ENCODE measurements at places on chromosomes 7 and 10.

GRCh38 chr7:47803846-47804245 lies 144.4 kb downstream of the PKD1L1 start:
- no peak for DNase-seq

- no peak for DNase-seq
These were observed 31.1 kb upstream of the SNX13 start for GRCh38 chr7:17971411-17971810.

GRCh38 chr7:150830937-150831336 lies 21.4 kb upstream of the AOC1 start:
- DNase-seq, result no peak

GRCh38 chr7:92709912-92710311 lies 119.7 kb upstream of the FAM133B start:
- no peak for DNase-seq

- no peak for DNase-seq
These were observed 150.9 kb downstream of the MBL2 start for GRCh38 chr10:52621635-52622079.

GRCh38 chr7:22111661-22112060 lies 166.0 kb upstream of the CDCA7L start:
- DNase-seq, result no peak

DNA sequence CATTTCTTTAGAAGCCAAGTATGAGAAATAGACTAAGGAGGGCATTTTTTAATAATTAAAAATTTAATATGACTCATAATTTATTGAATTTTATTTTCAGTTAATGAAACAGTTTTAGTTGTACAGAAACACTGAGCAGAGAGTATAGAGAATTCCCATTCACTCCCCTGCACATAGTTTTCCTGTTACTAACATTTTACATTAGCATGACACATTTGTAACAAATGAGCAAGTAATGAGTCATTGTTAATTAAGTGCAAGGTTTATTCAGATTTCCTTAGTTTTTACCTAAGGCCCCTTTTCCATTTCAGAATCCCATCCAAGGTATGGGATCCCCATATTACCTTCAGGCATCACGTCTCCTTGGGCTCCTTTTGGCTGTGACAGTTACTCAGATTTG lies 271.5 kb upstream of the FZD8 start:
- DNase-seq, result no peak

- DNase-seq, result no peak
These were observed 535.1 kb downstream of the PTPRN2 start for GRCh38 chr7:158052381-158053060.

DNA sequence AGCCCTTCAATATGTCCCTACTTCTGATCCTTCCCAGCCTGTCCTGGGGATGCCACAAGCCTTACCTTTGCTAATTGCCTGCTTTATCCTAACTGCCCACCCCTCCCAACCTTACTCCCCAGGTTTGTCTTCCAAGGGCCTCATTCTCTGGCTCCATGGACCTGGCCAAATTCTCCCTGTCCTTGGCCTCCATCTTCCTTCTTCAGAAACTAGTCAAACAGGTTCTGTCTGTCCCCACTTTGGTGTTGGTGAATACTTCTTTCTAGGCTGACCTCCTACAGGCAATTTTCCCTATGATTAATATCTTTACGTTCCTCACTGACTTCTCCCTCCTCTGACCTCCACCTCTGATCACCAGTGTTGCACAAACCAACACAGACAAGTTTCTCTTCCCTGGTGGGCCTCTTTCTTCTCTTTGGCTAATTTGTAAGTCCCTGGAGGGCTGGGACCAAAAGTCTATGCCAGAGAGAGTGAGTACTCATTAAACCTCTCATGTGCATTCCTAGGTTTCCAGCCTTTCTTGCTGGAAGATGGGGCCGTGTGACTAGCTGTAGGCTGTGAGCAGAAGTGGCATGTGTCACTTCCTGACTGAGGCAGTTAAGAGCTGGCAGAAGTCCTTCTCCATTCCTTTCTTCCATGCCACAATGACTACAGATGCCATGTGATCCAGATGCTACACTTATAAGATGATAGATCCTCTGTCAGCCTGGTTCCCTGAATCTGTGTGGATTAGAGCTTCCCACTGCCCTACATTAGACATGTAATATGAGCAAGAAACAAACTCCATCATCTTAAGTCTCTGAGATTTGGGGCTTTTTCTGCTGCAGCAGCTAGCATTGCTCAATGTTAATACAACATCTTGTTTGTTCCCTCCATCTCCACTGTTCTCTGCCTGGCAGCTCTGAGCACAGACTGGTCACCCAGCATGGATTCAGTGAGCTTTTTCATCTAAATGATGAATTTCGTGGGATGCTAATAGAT lies 382.7 kb downstream of the RPS24 start:
- no peak for DNase-seq

DNA sequence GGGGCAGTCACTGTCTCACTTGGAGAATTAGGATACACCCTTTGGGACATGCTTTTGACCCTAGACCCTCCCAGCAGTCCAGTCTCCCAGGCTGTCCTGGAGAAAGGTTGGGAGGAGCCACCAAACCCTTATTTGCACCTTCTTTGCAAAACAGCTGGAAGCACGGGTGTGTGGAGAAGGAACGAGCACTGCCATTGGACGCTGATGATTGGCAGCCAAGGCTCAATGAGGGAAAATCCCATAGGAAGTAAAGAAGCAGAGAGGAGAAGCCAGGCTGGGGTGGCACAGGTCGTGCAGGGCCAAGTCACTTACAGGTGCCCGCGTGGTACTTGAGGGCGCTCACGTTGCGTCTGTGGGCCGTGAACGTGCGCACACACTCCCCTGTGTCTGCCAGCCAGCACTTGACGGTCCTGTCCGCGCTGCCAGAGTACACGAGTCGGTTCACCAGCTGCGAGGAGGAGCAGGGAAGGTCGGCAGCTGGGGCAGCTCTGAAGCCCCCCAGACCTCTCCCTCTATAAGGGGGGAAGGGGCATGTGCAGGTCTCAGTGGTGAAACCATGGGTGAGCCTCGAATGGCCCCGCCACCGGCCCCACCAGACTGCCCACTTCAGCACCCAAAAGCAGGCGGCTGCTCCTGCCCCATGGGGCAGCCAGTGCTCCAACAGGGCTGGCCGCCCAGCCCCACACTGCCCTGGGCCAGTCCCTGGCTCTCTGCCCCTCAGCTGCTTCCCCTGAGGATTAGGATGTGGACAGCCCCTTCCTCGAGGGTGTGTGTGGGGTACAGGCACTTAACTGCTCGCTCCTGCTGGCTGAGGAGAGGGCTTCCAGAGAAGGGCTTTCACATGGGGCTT lies 24.8 kb downstream of the WDR86 start:
- no peak for DNase-seq

DNA sequence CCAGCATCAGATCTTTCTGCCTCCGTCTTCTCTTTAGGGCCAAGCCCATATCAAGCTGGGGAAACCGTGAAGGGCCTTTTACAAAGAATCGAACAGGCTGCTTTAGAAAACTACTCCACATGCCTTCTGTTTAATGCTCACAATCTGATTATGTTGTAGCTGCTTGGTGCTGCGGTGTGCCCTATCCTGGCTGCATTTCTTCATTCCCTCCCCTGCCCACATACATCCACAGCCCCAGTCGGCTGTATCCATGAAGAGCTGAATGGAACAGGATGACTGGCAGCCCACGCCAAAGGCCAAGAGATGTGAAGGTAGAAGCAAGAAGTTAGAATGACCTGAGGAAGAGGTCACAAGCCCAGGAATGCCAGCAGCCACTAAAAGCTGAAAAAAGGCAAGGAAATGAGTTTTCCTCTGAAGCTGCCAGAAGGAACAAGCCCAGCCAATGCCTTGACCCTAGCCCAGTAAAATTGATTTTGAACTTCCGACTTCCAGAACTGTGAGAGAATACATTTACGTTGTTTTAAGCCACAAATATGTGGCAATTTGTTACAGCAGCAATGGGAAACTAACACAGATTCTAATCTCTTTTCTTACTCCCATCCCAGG lies 22.2 kb downstream of the TAS2R41 start:
- DNase-seq, result no peak

DNA sequence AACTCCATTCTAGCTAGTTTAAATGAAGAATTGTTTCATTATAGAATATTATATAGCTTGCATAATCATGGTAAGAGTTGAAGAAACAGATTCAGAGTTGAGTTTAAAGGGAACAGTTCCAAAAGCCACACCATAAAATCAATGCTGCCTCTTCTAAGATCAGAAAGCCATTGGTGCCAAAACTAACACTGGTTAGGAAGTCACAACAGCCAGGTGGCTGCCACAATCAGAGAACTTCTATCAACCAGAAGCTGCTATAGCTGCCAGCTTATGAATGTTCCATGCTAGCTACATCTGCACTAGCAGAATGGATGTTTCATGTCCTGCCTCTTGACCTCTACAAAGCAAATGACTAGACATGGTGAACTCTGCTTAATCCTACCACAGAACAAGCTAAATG lies 583.1 kb upstream of the LRRN3 start:
- DNase-seq, result no peak

GRCh38 chr7:117944886-117945285 lies 71.6 kb upstream of the CTTNBP2 start:
- no peak for DNase-seq

- DNase-seq, result no peak
These were observed 173.4 kb downstream of the CACNB2 start for GRCh38 chr10:18313626-18314025.

DNA sequence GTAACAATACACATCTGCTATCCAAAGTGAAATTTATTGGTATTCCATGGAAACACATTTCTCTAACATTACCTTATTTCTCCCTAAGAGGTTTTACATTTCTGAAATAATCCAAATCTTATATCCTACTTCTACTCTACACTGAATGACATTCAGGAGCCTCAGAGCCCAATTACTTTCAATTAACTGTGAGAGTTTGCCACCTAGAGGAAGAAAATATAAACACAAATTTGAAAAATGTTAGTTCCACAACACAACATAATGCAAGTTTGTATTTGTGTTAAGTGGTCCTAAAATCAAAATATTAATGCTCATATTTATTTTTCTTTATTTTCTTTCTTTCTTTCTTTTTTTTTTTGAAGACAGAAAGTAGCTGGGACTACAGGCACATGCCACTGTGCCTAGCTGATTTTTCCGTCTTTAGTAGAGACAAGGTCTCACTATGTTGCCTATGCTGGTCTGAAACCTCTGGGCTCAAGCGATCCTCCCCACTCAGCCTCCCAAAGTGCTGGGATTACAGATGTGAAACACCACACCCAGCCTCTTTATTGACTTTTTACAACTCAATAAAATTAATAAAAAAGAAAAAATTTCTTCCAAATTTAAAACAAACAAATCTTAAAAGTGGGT lies 46.0 kb downstream of the ATAD1 start:
- DNase-seq, result no peak

DNA sequence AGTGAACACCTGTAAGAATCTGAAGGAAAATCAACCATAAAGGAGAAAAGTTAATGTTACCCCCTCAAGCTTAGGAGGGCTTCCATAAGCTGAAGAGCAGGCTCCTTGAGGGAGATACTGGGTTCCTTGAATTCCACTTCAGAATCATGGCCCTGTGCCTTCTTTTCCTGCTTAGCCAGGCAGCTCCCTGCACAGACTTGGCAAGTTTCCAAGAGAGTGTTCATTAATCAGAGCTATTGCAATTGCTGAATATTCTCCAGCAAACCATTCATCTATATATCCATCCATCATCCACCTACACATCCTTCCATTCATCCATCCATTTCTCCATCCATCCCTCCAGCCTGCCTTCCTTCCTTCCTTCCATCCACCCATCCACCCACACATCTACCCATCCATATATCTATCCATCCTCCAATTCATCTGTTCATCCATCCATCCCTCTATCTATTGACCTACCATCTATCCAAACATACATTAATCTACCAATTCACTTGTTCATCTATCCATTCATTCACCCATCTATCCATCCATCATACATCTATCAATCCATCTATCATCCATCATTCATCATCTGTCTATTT lies 574.4 kb downstream of the PTPRN2 start:
- DNase-seq, result no peak

DNA sequence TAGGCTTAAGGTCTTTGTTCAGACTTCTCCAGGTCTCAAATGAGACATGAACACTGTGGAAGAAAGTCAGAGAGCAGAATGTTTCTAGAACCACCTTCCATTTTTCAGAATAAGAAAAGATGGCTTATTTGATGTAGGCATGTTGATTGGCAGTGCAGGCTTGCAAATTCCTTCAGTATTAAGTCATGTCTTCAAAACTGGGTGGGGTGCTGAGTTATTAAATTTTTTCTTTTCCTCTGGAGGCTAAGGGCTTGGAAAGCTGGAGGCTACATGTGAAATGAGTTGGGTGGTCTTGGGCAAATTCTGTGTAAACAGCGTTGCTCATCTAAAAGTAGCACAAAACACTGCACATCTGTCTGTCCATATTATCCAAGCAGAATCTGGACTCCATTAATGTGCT lies 62.8 kb downstream of the PRTFDC1 start:
- DNase-seq, result no peak

DNA sequence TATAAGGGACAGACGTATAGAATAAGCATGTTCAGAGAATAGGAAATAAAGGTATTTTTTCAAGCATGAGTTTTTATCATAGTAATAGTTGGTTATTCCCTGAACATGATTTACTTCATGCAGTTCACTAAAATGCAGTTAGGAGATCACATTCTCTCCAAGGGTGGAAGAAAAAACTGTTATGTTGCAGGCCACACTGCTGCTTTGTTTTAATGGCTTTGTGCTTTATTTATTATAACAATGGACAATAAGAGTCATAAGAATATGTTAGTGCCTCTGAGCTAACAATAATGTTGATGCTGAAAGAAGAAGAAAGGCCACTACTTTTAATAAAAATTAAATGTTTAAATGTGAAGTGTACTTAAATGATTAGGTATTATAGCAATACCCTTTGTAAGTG lies 78.5 kb upstream of the GATAD1 start:
- no peak for DNase-seq

DNA sequence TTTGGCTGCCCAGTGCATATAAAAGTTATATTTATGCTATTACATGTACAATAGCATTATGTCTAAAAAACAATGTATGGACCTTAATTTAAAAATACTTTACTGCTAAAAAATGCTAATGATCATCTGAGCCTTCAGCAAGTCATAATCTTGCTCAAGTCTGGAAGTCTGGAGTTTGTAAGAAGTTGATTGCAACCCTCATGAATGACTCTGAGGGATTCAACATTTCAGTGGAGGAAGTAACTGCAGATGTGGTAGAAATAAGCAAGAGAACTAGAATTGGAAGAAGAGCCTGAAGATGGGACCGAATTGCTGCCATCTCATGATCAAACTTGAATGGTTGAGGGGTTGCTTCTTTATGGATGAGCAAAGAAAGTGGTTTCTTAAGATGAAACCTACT lies 13.0 kb upstream of the ADAMTS14 start:
- no peak for DNase-seq

- no peak for DNase-seq
These were observed 15.2 kb downstream of the FAM20C start for GRCh38 chr7:207418-208129.

- DNase-seq, result no peak
These were observed 234.0 kb upstream of the PITRM1 start for GRCh38 chr10:3406556-3406955.

GRCh38 chr10:111085690-111086353 lies 9.0 kb downstream of the ADRA2A start:
- no peak for DNase-seq

GRCh38 chr7:97373736-97374135 lies 256.2 kb downstream of the SDHAF3 start:
- DNase-seq, result no peak

- DNase-seq, result no peak
These were observed 75.1 kb upstream of the SP4 start for GRCh38 chr7:21352540-21353387.

GRCh38 chr10:20287586-20287985 lies 471.4 kb downstream of the PLXDC2 start:
- no peak for DNase-seq
